ENCODE measurements at places on chromosomes 7 and 10.
A peak's percentile ranks its signal among the peaks of the same experiment; 100 is the strongest.

DNA sequence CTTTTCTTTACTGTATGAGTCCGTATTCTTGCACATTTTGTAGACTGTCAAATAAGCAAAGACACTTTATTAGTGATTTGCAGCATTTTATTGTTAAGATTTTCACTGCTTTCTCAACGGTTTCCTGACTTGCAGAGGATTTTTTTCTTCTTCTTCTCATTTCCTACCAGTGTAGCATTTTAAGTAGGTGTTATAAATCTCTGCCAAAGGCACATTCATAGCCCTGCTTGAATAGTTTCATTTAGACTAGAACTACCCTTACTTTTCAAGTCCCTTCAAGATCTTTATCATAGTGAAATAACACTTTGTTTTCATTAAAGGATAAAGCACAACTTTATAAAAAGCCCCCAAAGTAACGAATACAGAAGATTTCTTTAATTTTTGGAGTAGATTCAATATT is 271.4 kb downstream of the TSPAN12 start:
- no peak for DNase-seq

DNA sequence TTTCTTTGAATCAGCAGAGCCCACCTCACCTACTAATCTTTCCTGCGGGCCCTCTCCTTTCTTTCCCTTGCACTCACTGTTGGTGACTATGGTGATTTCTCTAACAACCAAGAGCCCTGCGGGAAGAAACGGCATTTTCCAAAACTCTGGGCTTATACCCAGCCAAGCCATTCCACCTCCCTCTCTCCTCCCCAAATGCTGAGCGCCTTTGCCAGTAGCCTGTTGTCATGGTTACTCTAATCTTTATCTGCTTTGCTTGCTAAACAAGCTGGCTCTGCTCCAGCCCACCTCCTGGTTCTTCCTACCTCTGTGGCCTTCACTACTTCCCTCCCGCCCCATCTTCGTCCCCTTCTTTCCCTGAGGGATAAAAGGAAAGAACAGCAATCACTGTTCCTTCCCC is 86.7 kb downstream of the DGKI start:
- DNase-seq: no peak

- no peak for DNase-seq
These were observed 6.9 kb upstream of the VDAC2 start for GRCh38 chr10:75203724-75204123.

DNA sequence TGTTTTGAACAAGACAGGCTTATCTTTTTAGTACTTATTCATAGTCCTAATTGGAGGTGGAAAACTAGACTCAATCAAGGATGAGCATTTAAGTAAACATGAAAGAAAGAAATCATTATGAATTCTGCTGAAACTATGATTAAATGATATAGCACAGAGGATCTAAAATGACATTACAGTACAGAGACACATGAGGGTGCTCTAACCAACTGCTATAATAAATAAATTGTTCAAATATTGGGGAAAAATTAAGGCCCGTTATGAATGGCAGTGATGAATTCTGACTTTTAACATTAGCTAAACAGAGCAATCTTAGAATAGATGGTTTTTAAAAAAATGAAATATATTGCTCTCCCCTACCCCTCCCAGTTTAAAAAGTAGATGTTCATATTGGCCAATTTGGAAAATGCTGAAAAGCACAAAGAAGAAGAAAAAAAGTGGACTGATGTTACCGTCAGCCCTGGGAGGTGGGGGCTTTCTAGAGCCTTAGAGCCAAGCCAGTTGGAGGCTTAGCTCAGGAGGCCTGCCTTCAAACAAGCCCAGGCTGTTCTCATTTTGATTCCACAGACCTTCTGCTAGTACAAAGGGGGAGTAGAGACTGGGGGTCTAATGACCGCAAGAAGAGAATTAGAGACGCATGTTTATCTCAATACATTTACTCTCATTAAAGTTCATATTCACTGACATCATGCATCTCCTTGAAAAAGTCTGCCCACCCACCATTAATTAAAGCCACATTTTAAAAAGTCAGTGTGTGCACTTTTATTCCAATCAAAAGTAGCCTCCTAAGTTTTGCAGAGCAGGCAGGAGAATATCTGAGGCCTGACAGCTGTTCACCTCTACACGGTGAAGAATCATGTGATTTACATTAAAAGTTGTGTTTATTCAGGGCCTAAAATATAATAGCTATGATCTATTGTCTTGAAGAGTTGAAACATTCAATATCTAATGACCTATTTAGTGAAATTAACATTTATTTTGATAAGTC is 10.0 kb downstream of the WNT2 start:
- no peak for DNase-seq

DNA sequence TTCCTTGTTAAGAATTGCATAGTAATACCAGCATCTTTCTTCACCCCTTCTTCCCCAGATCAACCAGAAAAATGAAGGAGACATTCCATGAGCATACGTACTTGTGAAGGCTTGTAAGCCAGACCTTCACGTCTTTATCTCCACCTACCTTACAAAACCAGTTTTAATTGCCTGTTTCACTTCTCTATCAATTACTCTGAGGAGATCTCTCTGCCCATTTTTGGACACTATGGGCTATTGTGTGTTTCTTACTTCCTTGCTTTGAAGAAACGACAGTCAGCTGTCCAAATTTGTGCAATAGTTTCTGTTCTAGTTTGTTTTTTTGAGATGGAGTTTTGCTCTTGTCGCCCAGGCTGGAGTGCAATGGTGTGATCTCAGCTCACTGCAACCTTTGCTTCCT is 349.7 kb upstream of the MBL2 start:
- DNase-seq: no peak

GRCh38 chr10:88861036-88861435 is 9.4 kb upstream of the ANKRD22 start:
- no peak for DNase-seq

GRCh38 chr7:122691569-122692235 is 7.2 kb downstream of the RNF133 start:
- DNase-seq: no peak

- no peak for DNase-seq
These were observed 32.7 kb downstream of the ABCB5 start for GRCh38 chr7:20647908-20648776.

GRCh38 chr7:90857603-90858002 is 261.5 kb downstream of the CDK14 start:
- DNase-seq: no peak

DNA sequence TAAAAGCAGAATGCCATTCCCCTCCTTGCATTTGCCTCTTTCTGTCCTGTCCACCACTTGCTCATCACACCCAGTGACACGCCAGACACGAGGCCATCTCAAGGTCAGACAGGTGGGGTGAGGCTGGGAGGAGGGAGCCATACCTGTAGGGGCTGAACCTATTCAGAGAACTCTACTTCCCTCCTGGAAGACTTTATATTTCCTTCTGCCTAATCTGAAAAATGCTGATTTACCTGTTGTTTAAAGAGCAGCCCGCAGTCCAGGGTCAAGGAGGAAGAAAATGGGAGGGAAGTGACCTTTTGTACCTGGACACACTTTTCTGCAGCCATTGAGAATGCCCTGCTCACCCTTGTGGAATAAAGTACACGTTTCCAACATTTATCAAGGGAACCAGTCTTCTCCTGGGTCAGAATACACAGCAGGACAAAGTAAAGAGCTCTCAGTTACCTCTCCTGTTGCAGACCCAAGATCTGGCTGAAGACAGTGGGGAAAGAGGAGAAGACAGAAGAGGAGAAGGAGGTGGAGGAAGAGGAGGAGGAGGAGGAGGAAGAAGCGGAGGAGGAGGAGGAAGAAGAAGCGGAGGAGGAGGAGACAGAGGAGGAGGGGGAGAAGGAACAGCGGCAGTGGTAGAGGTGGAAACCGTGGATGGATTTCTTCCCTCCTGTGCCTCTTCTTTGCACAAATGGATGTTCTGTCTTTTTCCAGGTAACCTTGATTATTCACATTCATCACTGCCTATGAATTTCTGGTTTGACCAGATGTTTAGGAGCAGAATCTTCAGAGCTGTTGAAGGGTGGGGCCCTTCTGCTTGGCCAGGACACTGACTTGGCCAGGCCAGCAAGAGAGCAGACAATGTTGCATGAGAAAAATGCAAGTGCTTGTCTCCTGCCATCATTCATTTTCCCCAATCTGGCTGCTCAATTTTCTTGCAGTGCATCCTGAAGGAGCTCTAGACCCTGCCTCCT is 1.2 kb upstream of the BLNK start:
- no peak for DNase-seq

GRCh38 chr10:49092477-49092876 is 22.8 kb downstream of the VSTM4 start:
- no peak for DNase-seq

- DNase-seq: no peak
These were observed 85.8 kb upstream of the JAZF1 start for GRCh38 chr7:28266402-28266801.

- DNase-seq: no peak
These were observed 93.9 kb downstream of the DNAJB6 start for GRCh38 chr7:157430721-157431120.

DNA sequence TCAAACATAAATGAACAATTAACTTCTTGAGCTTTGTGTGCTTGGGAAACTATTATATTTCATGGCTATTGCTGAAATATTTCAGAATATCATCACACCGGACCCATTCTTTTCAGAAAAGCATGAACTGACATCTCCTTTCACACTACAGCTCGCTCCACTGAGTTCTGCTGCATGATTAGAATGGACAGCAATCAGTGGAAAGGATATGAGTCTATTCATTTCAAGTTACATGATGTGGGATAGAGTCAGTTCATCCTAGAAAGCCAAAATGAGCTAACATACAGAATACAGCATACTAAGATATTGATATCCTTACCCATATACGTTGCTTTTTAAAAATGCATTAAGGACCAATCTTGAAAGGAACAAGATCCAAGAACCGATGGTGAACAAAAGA is 1.1 kb upstream of the FAM53B start:
- no peak for DNase-seq

- DNase-seq: no peak
These were observed 60.8 kb upstream of the HECTD2 start for GRCh38 chr10:91349381-91349780.

DNA sequence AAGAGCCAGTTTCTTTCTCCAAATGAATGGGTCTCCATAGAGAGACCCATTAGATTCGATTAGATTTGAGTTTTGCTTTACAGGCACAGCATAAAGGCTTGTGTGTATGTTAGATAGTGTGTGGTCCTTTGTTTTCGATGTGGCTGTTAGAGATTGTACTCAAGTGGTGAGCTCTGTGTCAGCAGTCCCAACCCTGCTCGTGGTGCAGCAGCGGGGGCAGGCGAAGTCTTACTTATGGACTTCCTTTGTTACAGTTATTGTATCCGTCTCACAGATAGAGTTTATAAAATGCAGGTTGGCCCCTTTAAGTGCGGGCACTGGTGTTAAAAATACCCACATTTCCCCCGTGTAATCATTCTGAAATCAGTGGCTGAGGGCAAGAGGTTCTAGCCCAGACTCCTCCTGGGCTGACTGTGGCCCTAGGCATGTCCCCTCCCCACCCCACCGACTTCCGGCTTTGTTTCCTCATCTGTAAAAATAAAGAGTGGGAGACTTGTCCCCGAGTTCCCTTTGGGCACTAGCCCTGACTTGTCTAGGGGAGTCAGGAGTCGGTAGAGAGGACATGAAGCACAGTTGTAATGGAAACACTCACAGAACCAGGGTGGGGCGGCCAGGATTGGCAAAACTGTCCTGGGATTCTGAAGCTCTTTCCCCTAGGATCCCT is 28.6 kb downstream of the MTURN start:
- no peak for DNase-seq

- no peak for DNase-seq
These were observed 1.2 kb upstream of the CHAT start for GRCh38 chr10:49612513-49613164.

- DNase-seq: no peak
These were observed 391.1 kb upstream of the MGMT start for GRCh38 chr10:129075927-129076326.

DNA sequence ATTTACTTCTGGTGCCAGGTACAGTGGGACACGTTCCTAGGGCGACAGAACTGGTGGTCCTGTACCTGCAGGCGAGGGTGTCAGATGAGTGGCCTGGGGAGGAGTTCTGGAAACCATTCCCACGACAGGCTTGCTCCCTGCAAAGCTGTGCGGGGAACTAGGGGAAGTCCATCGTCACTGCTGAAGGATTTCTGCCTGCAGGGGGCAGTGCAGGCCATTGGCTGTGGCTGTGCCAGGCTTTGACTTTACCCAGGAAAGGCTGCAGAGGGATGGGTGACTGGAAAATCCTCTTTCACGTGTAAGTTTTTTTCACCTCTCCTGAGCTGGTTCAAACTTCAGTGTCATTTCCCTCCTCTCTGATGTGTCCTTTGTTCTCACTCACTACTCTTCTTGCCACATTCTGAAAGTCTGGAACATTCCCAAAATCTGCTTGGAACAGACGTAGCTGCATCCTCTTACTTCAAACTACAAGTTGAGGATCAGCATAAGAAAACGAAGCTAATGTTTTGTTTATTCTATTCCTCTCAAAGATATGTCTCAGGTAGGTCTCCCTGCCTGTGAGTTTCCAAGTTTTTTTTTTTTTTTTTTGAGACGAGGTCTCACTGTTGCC is 126.5 kb downstream of the SH2D4B start:
- DNase-seq: peak; percentile 5

DNA sequence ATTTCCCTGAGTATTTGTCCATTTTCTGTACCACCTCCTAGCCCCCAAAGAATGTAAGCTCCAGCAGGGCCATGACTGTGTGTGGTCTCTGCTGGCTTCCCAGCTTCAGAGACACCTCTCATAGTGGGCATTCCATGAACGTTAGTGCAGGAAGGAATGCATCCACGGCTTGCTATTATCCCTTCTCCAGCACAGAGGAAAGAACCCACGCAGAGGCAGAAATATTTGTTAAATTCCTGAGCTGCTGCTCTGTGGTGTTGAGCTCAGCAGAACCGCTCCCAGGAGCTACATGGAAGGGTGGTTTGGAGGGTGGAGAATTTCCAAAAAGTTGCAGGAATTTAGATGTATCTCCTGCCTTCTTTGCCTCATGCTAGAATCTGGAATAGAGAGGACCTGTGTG is 275.2 kb downstream of the POU6F2 start:
- DNase-seq: no peak

GRCh38 chr10:8023851-8024250 is 30.6 kb upstream of the GATA3 start:
- DNase-seq: no peak

GRCh38 chr10:113493882-113494301 is 59.0 kb upstream of the HABP2 start:
- DNase-seq: no peak

Measured in stimulated activated CD8-positive, alpha-beta memory T cell treated with anti-CD3 and anti-CD28 coated beads, Interleukin-15, amount 100 ng/mL, for 48 hours (primary cell).